ENCODE measurements at places on chromosomes 2 and 18.
A peak's percentile ranks its signal among the peaks of the same experiment; 100 is the strongest.

GRCh38 chr2:191870744-191871143 lies 23.9 kb upstream of the CAVIN2 start:
- DNase-seq = no peak

- DNase-seq = no peak
Measured at GRCh38 chr2:79994161-79994560, 310.4 kb downstream of the LRRTM1 start.

GRCh38 chr2:240579771-240580614 lies 6.5 kb upstream of the CAPN10 start:
- peak; percentile 74 for DNase-seq

DNA sequence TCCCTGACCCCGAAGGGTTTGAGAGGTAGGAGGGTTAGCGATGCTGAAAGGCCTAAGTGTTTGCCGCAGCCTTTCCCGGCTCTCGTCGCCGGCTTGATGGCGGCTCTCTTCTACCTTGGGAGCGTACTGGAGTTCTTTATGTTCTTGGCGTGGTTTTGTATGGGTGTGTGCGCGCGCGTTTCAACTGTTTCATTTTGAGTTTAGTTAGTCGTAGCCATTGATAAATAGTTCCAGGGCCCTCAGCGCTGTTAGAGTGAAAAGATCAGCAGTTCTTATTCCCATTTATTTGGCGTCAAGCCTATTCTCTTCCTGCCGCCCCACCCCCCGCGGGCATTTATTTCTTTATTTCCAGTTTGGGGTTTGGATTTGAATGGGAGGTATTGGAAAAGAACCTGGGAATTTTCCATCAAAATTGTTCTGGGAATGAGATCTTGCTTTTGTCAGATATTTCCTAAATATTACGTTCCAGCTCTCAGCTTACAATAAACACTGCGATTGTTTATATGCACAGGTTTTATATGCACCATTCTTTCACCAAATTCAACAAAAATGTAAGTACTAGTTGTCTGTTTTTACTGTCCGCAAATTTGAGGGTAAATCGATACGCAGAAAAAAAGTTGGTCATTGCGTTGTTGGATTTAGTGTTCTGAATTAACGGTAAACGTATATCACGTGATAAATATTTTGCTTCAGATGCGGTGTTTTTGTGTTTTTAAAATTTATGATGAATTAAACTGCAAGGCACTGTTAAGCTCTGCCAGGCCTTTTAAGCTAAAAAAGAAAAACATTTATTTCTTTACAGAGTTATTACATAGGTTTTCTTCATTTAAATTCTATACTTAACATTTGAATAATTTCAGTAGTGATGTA lies 954 bp downstream of the CCNT2 start:
- DNase-seq = peak; percentile 35

GRCh38 chr2:201952187-201952586 lies 81.5 kb upstream of the FZD7 start:
- DNase-seq = no peak

- DNase-seq = no peak
Measured at GRCh38 chr2:78928502-78928901, 97.0 kb upstream of the REG3G start.

- DNase-seq = no peak
Measured at GRCh38 chr2:69296421-69296820, 90.6 kb downstream of the GFPT1 start.

GRCh38 chr18:27110319-27110718 lies 74.8 kb downstream of the CHST9 start:
- no peak for DNase-seq

GRCh38 chr2:162073888-162074631 lies at the start of gene DPP4:
TSS of gene DPP4 (minus strand) at chr2:162074215. CDS start at chr2:162073981, 234 bp downstream.
- DNase-seq = peak; percentile 25

GRCh38 chr2:45182667-45183295 lies 173.5 kb upstream of the SIX2 start:
- DNase-seq = no peak

DNA sequence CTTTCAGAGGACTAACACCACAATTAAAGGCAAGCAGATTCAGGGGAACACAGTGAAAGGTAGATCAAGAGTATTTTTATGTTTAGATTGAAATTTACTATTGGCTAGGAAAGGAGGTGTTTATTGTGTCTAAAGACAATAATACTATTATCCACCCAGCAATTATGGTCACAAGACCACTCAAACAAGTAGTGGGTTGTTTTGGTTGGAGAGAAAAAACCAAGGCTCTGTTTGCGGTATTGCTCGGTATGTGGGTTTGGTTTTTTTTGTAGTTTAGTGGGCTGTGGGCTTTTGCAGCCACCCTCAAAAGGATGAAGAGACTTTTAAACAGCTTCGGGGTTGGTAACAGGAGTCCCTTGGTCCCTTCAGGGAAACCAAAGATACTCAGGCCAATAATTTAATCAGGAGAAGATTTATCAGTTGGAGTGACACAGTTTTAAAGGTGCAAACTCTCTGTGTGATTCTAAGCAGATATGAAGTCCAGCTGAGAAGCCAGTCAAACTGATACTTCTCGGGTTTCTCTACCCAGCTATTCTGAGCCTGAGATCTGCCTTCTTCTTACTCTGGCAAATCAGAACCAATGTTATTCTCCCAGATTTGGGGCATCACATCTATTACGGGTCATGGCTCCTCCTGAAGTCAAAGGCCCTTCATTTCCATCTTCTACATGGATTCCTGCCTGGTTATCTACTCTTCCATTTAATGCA lies 55.3 kb downstream of the DCC start:
- DNase-seq = no peak

DNA sequence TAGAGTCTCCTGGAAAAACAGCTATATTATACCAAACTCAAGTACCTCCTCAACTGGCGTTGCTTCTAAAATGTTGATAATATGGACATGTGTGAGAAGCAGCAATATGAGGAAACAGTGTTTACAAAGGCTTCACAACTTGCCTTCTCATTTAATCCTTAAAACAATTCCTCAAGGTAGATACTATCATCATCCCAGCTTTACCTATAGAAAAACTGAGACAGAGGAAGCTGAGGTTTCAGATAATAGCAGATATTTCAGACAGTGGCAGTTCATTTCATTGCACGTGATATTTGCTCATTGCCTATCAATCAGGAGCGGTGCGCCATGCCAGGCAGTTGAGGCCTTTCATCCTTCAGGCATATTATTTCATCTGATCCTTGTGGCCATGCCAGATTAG lies 8.3 kb downstream of the GALNT5 start:
- no peak for DNase-seq

GRCh38 chr2:128632501-128632800 lies 313.8 kb upstream of the HS6ST1 start:
- no peak for DNase-seq

DNA sequence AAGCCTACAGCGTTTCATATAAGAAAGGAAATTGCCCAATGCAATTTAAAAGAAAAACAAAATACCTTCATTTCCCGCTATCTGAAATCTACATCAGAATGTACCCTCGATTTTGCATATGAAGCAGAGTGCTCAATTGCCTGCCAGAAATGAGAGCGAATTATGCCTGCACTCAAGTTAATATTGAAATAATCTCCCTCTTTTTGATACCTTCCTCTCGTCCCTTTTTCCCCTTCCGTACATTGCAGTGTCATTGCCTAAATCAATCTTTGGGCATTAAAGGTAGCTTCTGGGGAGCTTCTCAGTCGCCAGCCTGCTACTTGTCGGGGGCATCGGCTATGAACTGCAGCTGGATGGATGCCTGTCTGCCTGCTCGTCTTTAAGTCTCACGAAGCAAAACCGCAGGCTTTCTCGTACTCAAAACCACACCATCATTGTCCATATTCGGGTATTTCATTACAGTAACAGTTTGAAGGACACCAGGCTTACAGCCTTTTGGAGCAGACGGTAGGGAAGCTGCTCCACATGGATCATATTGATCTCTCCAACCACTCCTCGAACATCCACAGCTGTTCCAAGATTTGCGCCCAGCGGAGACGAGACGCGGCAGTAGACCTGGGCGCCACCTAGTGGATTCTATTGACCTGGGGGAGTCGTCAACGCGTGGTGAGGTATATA lies 64.0 kb upstream of the HNRNPA3 start:
- DNase-seq = peak; percentile 57

GRCh38 chr18:13194239-13194638 lies 24.3 kb upstream of the LDLRAD4 start:
- DNase-seq = no peak

GRCh38 chr2:136021976-136022375 lies 36.5 kb upstream of the DARS1 start:
- no peak for DNase-seq

DNA sequence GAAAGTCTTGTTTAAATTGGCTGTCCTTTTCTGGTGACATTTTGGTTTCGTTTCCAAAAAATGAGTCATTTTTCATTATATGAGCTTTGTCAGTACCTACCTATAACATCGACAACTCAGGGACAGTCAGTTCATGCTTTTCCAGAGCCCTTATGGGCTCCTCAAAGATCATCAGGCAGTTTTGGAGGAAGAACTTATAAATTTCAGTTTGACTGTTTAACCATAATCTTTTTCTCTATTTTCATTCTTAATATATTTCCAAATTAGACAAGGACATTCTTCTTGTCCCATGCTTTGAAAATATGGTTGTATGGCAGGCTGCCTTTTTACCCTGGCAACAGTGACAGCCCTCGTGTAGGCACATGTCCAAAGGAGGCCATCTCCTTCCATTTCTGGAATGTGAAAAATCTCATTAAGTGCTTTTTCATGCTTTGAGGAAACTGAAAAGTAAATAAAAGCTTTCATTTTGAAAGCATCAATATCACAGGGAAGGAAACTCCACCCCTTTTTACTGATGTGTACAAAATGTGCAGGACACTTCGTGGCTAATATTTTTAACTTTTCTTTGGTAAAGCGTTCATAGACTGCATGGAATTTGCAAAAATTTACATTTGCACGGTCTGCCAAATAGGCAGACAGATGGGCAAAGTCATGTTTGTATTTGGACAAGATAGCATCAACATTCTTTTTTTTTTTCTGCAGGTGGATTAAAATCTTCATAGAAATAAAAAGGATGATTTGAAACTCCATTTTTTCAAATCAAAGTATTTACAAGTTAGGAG lies 7.2 kb upstream of the PROC start:
- DNase-seq = no peak

DNA sequence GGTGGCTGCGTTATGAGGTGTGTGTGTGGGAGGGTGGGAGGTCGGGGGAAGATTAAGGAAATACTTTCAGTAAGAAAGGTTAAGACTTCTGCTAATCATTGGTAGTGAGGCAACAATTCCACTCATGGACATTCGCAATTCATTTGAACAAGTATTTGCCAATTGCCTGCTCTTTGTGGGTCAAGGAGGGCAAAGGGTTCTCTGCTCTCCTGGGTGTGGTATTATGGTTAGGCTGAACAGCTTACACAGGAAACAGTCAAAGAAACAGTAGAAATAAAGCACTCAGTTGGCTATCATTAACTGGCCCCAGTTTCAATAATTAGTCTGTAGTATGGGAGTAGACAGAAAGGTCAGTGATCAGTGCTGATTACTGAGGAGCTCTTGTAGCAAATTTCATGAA lies 357.0 kb upstream of the FANCL start:
- DNase-seq = no peak

- DNase-seq = no peak
Measured at GRCh38 chr18:50724751-50725151, 95.1 kb downstream of the MRO start.

All from CD4-positive, alpha-beta T cell treated with Interleukin-15 for 1 hour (primary cell).